Pancreas (tissue), 10 donors: ENCODE measurements at places on chromosomes 1 and 21.

DNA sequence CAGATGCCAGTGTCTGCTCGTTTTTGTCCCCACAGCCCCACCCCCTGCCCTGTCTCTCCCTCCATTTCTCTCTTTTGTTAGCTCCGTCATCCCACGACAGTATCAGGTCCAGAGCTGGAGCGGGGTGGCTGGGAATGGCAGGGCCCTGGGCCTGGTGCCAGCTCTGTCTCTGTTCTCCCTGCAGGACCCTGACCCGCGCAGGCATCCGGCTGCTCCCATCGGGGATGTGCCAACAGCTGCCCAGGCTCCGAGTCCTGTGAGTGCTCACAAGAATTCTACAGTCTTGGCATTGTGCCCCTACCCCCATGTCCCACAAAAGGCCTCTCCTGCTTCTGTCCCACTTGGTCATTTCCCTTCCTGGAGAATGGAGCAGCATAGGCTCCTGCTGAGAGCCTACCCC is 37.4 kb downstream of the UBE2T start:
- H3K4me3 ChIP-seq: no peak overlapping the region
- no peak for DNase-seq
- H3K36me3 ChIP-seq: no peaks in the 10 kb centered on the region
- H3K27me3 ChIP-seq: no peaks in the 10 kb centered on the region

DNA sequence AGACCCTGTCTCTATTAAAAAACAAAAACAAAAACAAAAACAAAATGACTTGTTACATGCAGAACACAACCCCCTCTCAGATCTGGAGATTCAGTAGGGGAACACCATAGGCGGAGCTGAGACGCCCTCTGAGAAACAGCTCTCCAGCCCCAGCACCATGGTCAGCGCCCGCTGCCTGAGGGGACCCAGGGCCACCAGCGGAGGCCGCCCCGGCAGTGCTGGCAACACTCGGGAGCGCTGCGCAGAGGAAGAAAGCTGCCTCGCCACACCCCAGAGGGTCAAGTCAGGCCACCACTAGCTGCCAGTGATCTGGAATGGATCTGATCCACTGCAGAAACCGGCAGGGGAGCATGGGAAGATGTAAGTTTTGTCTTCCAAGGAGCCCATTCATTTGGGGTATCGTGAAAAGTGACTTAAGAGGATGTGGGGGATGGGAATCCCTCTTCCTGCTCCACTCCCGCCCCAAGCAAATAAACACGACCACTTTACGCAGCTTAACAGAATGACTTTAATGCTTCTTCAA is 3.1 kb downstream of the ACTA1 start:
- no peak overlapping the region for H3K4me3 ChIP-seq
- H3K27me3 ChIP-seq: peaks cover 30% of the 10 kb centered on the region
- H3K4me1 ChIP-seq: peaks cover 8% of the 10 kb centered on the region
- peak; percentile 44 for DNase-seq

GRCh38 chr1:59947047-59947938 is 20.7 kb upstream of the CYP2J2 start:
- H3K27ac ChIP-seq: no peak overlapping the region
- no peaks in the 10 kb centered on the region for H3K4me1 ChIP-seq
- no peaks in the 10 kb centered on the region for H3K27me3 ChIP-seq
- H3K36me3 ChIP-seq: no peaks in the 10 kb centered on the region

DNA sequence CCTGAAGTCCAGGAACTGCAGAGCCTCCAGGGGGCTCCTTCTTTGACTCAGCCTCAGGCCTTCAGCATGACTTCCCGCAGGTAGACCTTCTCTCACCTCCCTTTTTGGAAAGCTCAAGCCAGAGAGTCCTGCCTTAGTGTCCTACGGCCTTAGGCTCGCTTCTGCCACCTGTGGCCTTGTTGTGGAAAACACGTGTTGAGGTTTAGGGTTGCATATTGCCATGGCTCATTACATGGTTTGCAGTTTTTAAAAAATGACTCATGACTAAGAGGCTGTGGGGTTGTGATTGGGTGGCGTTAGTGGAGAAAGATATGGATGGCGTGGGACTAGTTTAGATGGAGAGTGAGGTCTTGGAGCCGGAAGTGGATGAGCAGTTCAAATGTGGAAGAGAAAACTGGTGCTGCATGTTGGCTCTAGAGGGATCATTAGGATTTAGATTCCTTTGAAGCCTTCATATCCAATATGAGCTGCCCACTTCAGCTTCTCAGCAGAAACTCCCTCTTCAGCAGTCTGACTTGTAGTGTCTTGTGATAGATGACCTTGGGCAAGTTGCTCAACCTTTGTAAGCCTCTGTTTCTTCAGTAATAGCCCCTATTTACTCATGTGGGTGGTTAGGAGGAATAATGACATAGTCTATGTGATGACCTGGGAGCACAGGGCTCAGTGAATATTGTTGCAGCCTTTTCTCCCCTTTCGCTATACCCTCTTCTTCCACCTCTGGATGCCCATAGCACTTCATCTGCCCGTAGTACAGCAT is 6.5 kb upstream of the FGGY start:
- no peak overlapping the region for H3K27ac ChIP-seq
- peak; percentile 72 for DNase-seq
- no peaks in the 10 kb centered on the region for H3K27me3 ChIP-seq
- no peaks in the 10 kb centered on the region for H3K36me3 ChIP-seq
- no peak overlapping the region for H3K4me3 ChIP-seq
- no peaks in the 10 kb centered on the region for H3K4me1 ChIP-seq

DNA sequence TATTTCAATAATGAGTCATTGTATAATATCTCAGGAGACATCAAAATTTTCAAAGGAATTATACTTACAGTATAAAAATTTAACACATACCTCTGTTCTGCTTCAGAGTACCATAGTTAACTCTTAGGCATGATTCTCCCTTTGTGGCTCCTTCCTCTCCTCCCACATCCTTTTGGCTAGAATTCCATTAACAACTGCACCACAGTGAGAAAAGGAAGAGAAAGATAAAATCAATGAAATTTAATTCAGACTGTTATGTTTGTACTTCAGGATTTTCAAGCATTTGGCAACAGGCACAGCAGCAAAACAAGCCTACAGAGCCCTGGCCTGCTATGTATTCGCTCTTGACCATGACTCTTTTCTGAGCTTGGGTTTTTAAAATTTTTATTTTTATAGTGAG is 57.2 kb upstream of the SGIP1 start:
- no peaks in the 10 kb centered on the region for H3K27me3 ChIP-seq
- H3K4me1 ChIP-seq: no peaks in the 10 kb centered on the region
- H3K36me3 ChIP-seq: no peaks in the 10 kb centered on the region

DNA sequence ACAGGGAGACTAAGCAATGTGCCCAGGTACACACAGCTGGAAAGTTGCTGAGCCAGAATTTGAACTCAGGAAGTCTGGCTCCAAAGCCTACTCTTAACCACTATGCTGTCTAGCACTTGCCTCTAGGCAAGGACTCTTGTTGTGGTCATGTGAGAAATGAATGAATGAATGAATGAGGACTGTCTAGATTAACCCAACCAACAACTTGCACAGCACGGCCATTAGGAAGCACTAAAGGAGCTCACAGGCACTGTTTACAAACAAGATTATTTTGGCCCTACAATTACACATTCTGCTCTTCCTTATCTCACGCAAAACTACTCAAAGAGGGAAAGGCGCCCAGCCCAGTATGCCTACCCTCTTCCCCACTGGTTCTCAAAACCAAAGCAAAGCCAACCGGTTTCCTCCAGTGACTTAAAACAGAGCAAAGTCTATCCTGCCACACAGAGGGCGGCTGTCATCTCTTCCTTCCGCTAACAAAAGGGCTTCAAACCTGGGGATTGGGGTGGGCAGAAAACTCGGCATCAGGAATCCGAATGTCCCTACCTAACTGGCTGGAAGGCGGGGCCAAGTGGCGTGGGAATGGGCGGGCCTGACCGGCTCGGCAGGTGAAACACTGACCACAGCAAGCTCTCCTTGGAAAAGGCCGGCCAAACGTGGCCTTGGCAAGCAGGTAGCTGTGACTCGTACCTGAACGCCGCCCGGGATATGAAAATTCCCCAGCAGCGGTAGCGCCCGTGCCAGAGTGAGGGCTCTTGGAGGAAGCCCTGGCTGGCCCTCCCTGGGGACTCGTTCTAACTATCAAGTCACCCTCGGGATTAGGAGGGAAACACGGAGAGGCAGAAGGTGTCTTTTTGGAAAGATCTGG is 948 bp downstream of the STK40 start:
- H3K27me3 ChIP-seq: no peaks in the 10 kb centered on the region
- H3K4me1 ChIP-seq: peaks cover 43% of the 10 kb centered on the region
- peak overlapping the region; percentile 98 for H3K27ac ChIP-seq
- H3K36me3 ChIP-seq: no peaks in the 10 kb centered on the region

DNA sequence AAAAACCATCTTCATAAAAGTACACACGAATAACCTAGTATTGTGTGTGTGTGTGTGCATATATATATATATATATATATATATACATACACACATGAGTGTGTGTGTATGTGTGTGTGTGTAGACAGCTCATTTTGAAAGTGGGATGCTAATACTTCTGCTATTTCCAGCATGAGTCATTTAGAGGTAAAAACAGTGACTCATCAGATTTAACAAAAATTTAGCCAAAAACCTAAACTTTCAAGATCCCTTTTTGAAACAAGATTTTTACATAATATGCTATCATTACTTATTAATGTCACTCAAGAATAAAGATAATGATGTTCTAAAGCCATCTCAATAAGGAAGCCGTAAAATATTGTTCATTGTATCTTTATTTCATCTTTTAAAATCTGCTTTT is 35.6 kb upstream of the ADGRL4 start:
- H3K4me3 ChIP-seq: no peak overlapping the region
- H3K36me3 ChIP-seq: no peaks in the 10 kb centered on the region

GRCh38 chr1:119865627-119866026 is 30.7 kb downstream of the ADAM30 start:
- H3K36me3 ChIP-seq: no peaks in the 10 kb centered on the region
- H3K4me1 ChIP-seq: no peaks in the 10 kb centered on the region

DNA sequence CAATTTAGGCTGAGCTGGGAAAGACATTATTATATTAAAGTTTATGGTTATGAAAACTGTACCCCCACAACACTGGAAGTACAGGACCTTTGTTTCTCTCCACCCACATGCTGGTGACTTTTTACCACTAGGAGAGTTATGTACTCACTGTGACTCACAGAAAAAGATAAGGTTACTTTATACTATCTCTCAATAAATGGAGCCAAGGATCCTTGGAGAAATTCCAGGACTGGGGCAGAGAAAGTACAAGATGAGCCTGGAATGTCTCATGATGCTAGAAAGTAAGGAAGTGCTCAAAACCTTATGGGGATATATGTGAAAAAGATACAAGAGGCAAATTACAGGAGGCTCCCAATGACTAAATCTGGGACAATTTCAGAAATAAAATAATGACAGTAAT is 63.9 kb upstream of the C1orf105 start:
- H3K27ac ChIP-seq: no peak overlapping the region

DNA sequence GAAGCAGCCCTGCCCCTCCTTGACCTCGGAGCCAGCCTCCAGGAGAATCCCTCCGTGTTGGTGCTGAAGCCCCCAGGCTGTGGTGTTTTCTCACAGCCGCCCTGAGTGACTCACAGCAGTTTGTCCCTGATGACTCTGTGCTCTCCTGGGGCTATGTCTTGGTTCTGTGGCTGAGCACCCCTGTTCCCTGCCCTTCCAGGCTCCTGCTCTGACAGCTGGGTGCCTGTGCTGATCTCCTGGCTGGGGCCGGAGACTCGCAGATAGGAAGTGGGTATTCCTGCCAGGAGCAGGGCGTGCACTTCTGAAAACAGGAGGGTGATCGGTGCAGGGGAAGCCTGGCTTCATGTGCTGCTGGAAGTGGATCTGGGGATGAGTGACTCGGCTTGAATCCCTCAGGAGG is 34.5 kb downstream of the POFUT2 start:
- H3K4me3 ChIP-seq: no peak overlapping the region
- no peak overlapping the region for H3K27ac ChIP-seq
- no peaks in the 10 kb centered on the region for H3K4me1 ChIP-seq
- no peaks in the 10 kb centered on the region for H3K27me3 ChIP-seq
- no peak for DNase-seq

GRCh38 chr1:23099171-23099536 is 69.5 kb downstream of the LUZP1 start:
- H3K4me3 ChIP-seq: no peak overlapping the region
- no peaks in the 10 kb centered on the region for H3K36me3 ChIP-seq
- no peak overlapping the region for H3K27ac ChIP-seq
- no peak for DNase-seq
- no peaks in the 10 kb centered on the region for H3K27me3 ChIP-seq
- no peaks in the 10 kb centered on the region for H3K4me1 ChIP-seq

GRCh38 chr1:41158147-41158875 is 83.8 kb downstream of the SCMH1 start:
- H3K4me1 ChIP-seq: no peaks in the 10 kb centered on the region
- no peaks in the 10 kb centered on the region for H3K27me3 ChIP-seq
- H3K36me3 ChIP-seq: no peaks in the 10 kb centered on the region
- no peak overlapping the region for H3K27ac ChIP-seq
- no peak overlapping the region for H3K4me3 ChIP-seq
- DNase-seq: no peak

- H3K27ac ChIP-seq: no peak overlapping the region
- no peaks in the 10 kb centered on the region for H3K36me3 ChIP-seq
- DNase-seq: no peak
- H3K27me3 ChIP-seq: no peaks in the 10 kb centered on the region
- H3K4me1 ChIP-seq: no peaks in the 10 kb centered on the region
- no peak overlapping the region for H3K4me3 ChIP-seq
These were observed 114.3 kb upstream of the FMN2 start for GRCh38 chr1:239977416-239977815.

GRCh38 chr1:50975436-50975835 is 5.4 kb downstream of the CDKN2C start:
- H3K4me3 ChIP-seq: no peak overlapping the region
- H3K27me3 ChIP-seq: no peaks in the 10 kb centered on the region
- no peaks in the 10 kb centered on the region for H3K4me1 ChIP-seq
- H3K36me3 ChIP-seq: no peaks in the 10 kb centered on the region
- DNase-seq: no peak
